ENCODE measurements at places on chromosomes 6 and 20.

DNA sequence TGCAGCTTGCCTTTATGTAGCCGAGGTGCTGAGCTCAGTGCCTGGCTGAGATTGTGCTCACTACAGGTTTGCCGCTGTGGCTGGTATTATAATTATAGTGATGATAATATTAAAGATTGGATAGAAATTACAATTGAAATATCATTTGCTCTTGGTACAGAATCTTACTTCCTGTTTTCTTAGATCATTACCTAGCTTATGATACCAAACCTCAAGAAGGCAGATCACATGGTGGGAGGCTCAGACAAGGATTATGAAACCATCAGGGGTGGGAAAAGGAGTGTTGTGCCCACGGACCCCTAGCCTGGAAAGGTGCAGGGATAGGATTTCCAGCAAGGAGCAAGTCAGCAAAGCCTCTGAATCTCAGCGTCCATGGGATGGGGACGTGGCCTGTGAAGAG is 70.6 kb downstream of the IGF2R start:
- DNase-seq, result no peak

GRCh38 chr20:19817017-19817416 is 59.0 kb downstream of the RIN2 start:
- DNase-seq, result no peak

DNA sequence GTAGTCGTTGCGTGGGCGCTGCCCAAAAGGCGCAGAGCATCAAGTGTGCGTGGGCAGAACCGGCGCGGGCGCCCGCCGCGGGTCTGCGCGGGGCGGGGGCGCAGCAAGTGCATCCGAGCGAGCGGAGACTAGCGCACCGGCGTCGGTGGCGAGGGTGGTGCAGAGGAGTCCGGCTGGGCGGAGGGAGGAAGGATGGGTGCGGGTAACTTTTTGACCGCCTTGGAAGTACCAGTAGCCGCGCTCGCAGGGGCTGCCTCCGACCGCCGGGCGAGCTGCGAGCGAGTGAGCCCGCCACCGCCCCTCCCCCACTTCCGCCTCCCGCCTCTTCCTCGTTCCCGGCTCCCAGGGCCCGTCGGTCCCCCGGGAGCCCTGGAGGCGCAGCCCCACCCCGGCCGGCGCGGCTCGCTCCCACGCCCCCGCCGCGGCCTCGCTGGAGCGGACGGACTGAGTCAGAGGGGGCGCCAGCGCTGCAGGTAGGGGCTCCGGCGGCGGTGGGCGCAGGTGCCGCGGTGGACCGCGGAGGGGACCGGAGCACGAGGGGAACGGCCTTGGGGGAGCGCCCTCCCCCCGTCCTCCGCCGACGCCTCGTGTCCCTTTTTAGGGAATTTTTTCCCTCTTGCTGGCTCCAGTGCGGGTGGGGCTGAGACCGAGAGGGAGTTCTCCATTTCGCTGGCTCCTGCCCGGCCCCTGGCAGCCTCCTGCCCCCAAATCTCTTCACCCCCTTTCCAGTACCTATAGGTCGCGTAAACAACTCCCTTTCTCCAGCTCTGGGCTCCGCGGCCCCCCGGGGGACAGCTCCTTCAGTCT is 1.6 kb upstream of the DBNDD2 start:
- peak; percentile 73 for DNase-seq

- no peak for DNase-seq
Measured at GRCh38 chr20:21166801-21167200, 40.9 kb downstream of the KIZ start.

- no peak for DNase-seq
Measured at GRCh38 chr6:108453601-108454185, 107.0 kb upstream of the FOXO3 start.

DNA sequence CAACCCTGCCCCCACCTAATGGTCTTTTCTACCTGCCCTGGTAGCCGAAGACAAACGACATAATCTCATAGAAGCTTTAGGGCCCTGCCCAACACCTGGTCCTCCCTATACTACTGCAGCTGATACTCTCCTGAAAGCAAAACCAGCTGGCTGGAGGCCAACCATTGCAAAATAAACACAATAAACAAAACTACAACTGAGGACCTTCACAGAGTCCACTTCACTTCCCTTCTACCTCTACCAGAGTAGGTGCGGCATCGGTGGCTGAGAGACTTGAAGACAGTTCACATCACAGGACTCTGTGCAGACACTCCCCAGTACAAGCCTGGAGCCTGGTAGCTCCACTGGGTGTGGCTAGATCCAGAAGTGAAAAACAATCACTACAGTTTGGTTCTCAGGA is 476.2 kb downstream of the MMUT start:
- DNase-seq, result no peak

GRCh38 chr20:33636776-33637175 is 25.4 kb upstream of the C20orf144 start:
- no peak for DNase-seq

Data from right kidney (tissue), 9 donors.